ENCODE measurements at places on chromosomes 13 and 19.

- DNase-seq = no peak
Observed at GRCh38 chr13:73808318-73808717, 325.9 kb downstream of the KLF12 start.

GRCh38 chr19:6707658-6708018, 12.8 kb downstream of the C3 start:
- DNase-seq = no peak

DNA sequence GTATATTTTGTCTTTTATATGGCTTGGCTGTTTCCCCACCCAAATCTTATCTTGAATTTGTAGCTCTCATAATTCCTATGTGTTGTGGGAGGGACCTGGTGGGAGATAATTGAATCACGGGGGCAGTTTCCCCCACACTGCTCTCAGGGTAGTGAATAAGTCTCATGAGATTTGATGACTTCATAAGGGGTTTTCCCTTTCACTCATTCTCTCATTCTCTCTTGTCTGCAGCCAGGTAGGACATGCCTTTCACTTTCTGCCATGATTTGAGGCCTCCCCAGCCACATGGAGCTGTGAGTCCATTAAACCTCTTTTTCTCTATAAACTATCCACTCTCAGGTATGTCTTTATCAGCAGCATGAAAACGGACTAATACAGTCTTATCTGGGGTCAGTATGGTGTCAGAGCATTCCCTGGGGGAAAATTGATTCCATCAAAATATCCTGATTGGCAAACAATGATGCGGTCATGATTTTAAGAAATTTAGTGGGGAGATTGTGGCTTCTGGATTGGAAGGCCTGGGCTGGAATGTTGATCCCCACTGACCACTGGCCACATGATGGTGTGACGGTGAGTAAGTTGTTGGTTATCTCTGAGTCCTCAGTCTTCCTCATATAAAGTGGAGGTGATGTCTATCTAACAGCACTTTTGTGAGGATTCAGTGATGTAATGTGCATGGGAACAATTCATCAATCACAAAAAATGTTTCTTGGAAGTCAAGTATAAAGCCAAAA, 27.5 kb upstream of the ANKRD10 start:
- DNase-seq = no peak

- DNase-seq = no peak
Observed at GRCh38 chr13:80094526-80094925, 246.4 kb downstream of the SPRY2 start.

Measured in stimulated activated CD8-positive, alpha-beta memory T cell treated with anti-CD3 and anti-CD28 coated beads, Interleukin-7, amount 100 ng/mL, for 1 hour (primary cell).